Kidney epithelial cell (primary cell): ENCODE measurements at places on chromosomes 5 and 9. TPM values are rescaled to one million over a fixed set of nuclear protein-coding genes. Genes with fewer than 3 reads are reported as not detected.

FOXI1 gene
- total RNA-seq = not detected in 2 replicates

SAXO1 gene
- under 0.01 TPM in 1 of 2 replicates, not detected in the other for total RNA-seq

FYB1 gene
- total RNA-seq = not detected in 2 replicates

NR2F1 gene
- 12.8 and 13.2 TPM in 2 replicates for total RNA-seq

RANBP17 gene
- 7.1 and 10.4 TPM in 2 replicates for total RNA-seq

SURF1 gene
- 39.2 and 56.4 TPM in 2 replicates for total RNA-seq

STK10 gene
- total RNA-seq = 23.3 and 24.7 TPM in 2 replicates

GPR150 gene
- 0.25 TPM in 1 of 2 replicates, not detected in the other for total RNA-seq

GRCh38 chr5:2810644-2811043 is 59.2 kb upstream of the IRX2 start:
- no peak for DNase-seq

- DNase-seq = no peak
These were observed 12.1 kb downstream of the C9orf40 start for GRCh38 chr9:74940600-74940999.

- no peak for DNase-seq
These were observed 10.2 kb downstream of the OR13J1 start for GRCh38 chr9:35859990-35860339.

DNA sequence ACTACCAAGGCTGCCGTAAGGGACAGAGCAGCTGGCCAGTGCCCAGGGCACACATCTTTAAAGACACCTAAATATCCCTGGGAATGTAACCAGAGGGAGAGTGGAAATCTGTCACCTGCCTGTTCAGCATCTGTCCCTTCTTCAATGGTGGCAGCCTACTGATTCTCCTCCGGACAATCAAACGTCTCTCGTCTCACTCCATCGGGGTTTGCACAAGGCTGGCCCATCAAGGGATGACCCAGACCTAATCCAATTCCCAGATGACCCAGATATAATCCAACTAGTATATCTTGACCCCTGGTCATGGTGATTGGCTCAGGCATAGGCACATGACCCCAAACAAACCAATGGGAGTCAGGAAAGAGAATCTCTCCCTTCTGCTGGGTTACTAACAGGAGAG is 93.5 kb downstream of the HRH2 start:
- no peak for DNase-seq

DNA sequence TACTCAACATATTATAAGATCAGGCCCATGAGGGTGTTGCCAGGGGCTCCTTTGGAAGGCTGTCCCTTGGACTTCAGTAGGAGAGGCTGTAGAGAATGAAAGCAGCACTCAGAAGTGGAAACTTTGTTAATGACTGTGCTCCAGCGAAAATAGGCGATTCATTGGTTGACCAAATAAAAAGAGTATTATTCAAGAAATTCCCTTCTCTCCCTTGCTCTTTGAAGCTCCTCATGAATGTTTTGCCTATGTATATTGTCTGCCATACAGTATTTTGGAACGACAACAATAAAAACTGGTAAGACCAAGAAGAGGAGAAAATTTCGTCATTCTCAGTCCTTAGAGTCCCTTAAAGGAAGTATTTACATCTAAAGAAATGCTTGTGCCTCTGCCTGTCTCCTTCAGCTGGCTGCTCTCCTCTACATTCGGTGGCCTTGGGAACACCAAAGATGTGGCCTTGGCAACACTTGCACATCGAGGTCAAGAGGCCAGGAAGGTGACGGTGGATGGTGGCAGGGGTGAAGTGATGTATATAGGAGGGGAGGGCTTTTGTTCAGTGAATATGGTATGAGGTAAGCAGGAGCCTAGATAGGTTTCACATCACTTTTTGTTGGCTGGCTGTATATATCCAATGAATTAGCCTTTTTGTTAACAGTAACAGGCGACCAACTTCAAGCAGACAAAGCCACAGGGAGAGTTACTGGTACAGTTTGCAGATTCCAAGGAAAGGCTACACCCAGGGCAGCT is 95.0 kb upstream of the ACTBL2 start:
- DNase-seq = no peak

DNA sequence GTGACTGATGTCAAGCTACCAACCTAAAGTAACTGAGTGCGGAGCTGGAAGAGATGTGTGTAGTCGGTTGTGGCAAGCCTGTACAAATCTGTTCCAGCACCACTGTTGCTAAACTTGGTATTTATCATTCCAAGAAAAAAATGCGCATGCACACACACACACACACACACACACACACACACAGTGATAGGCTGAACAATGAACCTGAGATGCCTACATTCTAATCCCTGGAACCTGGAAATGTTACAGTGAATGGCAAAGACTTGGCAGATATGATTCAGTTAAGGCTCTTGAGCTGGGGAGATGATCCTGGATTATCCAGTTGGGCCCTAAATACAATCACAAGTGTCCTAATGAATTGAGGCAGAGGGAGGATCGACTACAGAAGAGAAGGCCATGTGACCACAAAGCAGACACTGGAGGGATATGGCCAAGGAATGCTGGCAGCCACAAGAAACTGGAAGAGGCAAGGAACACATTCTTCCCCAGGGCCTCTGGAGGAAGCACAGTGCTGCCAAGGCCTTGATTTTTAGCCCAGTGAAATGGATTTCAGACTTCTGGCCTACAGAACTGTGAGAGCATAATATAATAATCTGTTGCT is 49.7 kb upstream of the LHFPL2 start:
- DNase-seq = no peak

- DNase-seq = no peak
These were observed 20.2 kb downstream of the OBP2B start for GRCh38 chr9:133188843-133189180.

- no peak for DNase-seq
These were observed at the start of gene DMRT1 for GRCh38 chr9:841371-842209. Gene DMRT1 (plus strand): TSS chr9:841697. CDS start chr9:841839, 142 bp downstream.

DNA sequence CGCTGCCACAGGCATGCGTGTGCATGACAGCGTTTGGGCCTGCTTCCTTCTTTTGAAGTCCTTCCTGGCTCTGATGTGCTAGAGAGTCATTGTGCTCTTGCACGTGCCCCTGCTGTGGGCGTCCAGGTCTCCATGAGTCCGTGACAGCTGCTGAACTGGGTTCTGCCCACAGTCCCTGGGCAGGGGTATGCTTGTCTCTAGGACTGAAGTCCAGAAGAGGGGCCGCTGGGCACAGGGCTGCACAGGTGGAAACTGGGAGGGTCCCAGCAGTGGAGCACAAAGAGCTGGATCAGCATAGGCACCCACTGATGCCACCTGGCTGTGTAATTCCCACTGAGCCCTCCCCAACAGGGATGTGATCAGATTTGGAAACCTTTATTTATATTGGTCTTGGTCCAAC is 169.4 kb downstream of the IRX2 start:
- no peak for DNase-seq

GRCh38 chr9:123368023-123368422 is 12.0 kb downstream of the CRB2 start:
- DNase-seq = no peak

DNA sequence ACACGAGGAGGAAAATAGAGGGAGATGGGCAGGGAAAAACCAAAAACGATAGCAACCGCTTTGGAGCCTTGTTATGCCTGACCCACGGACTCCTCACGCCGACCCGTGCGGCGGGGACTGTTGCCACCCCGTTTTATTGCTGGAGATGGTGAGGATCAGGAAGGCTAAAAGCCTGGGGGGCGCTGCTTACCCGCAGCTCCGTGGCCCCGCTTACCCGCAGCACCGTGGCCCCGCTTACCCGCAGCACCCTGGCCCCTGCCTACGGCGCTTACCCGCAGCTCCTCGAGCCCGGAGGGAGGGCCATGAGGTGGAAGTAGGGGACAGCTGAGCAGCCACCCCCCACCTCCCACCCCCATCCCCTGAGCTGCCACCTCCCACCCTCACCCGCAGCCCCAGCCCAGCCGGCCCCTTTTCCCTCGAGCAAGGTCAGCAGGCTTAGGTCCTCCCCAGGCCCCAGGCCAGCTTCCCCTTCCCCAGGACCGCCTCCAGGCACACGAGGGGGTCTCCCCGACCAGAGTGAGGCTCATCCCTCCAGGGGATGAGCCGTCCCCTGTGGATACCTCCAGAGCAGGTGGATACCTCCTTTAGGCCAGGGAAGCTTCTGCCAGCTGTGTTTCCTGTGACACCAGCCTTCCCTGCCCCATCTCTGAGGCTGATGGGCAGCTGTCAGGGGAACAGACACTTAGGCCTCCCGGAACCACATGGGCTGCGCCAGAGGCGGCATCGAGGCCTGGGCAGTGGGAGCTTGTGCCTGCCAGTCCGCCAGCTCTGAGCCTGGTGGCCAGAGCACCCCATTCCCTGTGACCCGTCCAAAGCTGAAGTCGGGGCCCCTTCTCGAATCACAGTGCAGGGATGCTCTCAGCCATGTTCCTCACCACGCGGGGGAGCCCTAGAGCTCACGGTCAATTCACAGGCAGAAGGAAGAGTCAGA is 92.3 kb downstream of the LMX1B start:
- DNase-seq = no peak

- no peak for DNase-seq
These were observed 559.6 kb upstream of the ACO1 start for GRCh38 chr9:31824860-31825259.

DNA sequence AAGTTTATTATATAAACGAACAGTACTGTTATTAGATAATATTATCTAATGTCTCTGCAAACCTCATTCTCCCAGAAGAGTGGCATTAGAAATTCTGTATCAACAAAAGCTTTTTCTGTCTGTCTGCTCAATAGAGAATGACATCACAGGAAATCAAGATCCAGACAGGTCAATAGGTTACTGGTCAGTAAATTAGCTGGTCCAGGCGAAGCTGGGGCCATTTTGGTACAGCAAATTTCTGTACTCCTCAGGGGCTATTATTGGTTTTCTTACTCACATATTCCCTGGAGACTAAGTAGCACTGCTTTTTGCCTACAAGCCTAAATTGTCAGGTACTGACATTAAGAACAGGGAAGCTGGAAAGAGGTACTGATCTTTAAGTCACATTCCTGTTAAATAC is 80.5 kb downstream of the PLPP1 start:
- no peak for DNase-seq

GRCh38 chr5:112356178-112356956 is 62.7 kb downstream of the EPB41L4A start:
- no peak for DNase-seq

GRCh38 chr5:173562451-173562850 is 54.0 kb downstream of the BOD1 start:
- no peak for DNase-seq

DNA sequence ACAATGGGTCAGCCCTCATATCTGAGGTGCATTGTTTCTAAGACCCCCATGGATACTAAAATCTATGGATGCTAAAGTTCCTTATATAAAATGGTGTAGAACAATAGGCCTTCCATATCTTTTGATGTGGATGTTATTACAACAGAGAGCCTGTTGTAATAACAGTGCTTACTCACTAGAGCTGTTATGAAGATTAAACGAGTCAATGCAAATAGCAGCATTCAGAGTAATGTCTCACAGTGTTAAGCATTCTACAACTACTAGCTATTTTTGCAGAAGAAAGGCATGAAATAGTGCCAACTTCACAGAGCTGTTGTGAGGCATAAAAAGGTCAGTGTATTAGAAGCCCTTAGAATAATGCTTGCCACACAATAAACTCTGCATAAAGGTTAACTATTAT is 13.0 kb downstream of the CHSY3 start:
- no peak for DNase-seq

- DNase-seq = no peak
These were observed 89.6 kb upstream of the LRRTM2 start for GRCh38 chr5:138964647-138965201.

DNA sequence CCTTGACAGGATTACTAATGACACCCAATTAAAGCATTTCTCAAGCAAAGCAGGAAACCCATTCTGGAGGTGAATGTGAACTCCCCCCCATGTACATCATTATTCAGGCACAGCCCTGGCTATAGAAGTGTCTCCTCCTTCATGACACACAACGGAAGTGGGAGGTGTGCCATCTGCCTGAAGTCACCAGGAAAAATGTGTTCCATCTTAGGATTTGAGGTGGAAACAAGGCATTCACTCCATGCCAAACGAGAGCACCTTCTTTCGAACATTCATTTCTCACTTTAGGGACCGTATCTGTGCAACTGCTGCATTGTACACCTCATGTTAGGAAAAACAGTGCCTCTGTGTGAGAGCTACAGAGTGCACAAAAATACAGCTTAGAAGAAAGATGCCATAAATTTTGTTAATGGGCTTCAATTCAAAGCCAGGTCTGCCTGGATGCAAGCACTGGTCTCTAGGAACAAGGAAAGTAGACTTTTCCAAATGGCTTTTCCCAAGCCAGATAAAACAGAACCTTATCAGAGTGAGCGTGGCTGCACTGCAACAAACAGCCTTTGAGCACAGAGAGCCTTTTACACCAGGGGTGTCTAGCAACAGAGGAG is 19.4 kb downstream of the GOLM1 start:
- DNase-seq = no peak

GRCh38 chr9:95771556-95772246 is 103.8 kb upstream of the ERCC6L2 start:
- no peak for DNase-seq

GRCh38 chr5:39835371-39835770 is 410.6 kb upstream of the DAB2 start:
- DNase-seq = no peak

DNA sequence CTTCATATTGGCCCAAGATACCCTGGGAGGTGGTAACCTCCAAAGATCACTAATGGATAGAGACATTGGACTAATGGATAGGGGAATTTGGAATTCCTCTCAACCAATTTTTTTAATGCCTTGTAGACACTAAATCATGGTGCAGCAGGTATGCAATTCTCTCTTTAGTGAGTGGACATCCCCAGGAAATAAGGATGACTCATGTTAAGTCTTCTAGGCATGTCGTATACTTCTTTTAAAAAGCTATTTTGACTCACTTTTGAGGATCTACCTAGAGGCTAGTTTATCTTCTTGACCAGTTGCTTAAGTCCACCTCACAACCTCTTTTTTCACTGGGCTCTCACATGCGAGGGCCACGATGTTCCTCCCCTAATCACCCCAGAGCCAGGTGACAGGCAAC is 211.6 kb upstream of the CDH12 start:
- DNase-seq = no peak

DNA sequence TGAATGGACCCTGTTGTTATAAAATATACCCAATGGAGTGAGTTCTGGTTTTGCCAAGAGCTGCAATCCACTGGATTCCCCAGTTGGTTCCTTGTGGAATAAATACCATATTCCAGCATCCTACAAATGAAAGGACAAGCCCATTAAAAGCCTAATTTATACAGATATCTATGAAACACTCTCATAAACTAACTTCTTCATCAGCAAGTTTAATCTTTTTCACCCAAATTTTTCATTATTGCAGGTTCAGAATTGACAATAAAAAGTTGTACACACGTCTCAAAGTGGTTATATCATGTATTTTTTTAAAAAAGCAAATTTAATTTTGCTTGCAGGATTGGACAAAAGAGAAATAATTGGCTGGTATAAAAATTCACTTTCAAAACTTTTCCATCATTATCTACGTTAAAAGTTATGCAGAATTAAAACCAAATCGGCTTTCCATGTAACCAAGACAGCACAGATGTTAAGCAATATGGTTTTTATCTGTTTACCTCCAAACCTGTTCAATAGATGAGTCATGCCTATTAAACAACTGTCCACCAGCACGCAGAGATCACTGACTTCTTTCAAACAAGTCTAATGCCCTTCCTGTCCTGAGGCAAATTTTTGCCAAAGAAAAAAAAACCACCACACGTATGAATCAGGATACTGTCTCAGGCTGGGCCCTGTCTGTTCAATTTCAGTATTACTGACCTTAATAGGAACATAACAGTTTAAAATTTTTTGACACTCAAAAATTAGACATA is 42.5 kb downstream of the CEMIP2 start:
- DNase-seq = peak; percentile 60
